H9 (cell line): ENCODE measurements at places on chromosomes 3 and 15. TPM values are rescaled to one million over a fixed set of nuclear protein-coding genes. Genes with fewer than 3 reads are reported as not detected.

Gene EBLN2
- 4.4 and 6.1 TPM in 2 replicates for total RNA-seq

Gene SPATA12
- total RNA-seq, result 0.11 and 0.22 TPM in 2 replicates

Gene APH1B
- 20.9 and 22.9 TPM in 2 replicates for total RNA-seq

Gene FGF12
- 5.1 and 5.6 TPM in 2 replicates for total RNA-seq

Gene OIP5
- total RNA-seq, result 30.9 and 33.3 TPM in 2 replicates

Gene ATP13A5
- not detected in 2 replicates for total RNA-seq

Gene PRR20G
- 0.26 and 0.35 TPM in 2 replicates for total RNA-seq

Gene KCNH8
- 3.4 and 3.7 TPM in 2 replicates for total RNA-seq

Gene GUCA1C
- total RNA-seq, result not detected in 2 replicates

Gene FAM3D
- not detected in 2 replicates for total RNA-seq

Gene KCNAB1
- 3.7 and 5.2 TPM in 2 replicates for total RNA-seq

Gene CTXN2
- 0.11 TPM in 2 replicates for total RNA-seq

Gene SCN11A
- 0.17 and 0.20 TPM in 2 replicates for total RNA-seq

Gene ISL2
- total RNA-seq, result 0.15 and 0.33 TPM in 2 replicates

Gene CIB2
- 37.1 and 43.2 TPM in 2 replicates for total RNA-seq

Gene TRPM1
- not detected in 2 replicates for total RNA-seq

Gene TPM1
- total RNA-seq, result 731 and 748 TPM in 2 replicates

Gene SPINT1
- total RNA-seq, result 129 and 130 TPM in 2 replicates

Gene KY
- total RNA-seq, result not detected in 2 replicates

Gene ACKR4
- not detected in 2 replicates for total RNA-seq

Gene FURIN
- total RNA-seq, result 35.1 and 35.7 TPM in 2 replicates

Gene IMPG2
- 0.02 and 0.04 TPM in 2 replicates for total RNA-seq

Gene CD200R1
- total RNA-seq, result not detected in 2 replicates

Gene RBPMS2
- total RNA-seq, result 181 and 185 TPM in 2 replicates

Gene TRH
- not detected in 2 replicates for total RNA-seq

Gene CCRL2
- not detected in 2 replicates for total RNA-seq

Gene RETNLB
- not detected in 2 replicates for total RNA-seq

Gene INSYN1
- 1.9 and 2.5 TPM in 2 replicates for total RNA-seq

Gene KLHDC8B
- 13.5 and 14.4 TPM in 2 replicates for total RNA-seq

Gene MORC1
- total RNA-seq, result not detected in 2 replicates

Gene FETUB
- not detected in 2 replicates for total RNA-seq

Gene CLDN18
- total RNA-seq, result not detected in 2 replicates

Gene KLHL40
- not detected in 2 replicates for total RNA-seq

Gene EIF2A
- total RNA-seq, result 73.9 and 74.1 TPM in 2 replicates

Gene CCDC54
- not detected in 2 replicates for total RNA-seq

Gene MYO1E
- 235 and 249 TPM in 2 replicates for total RNA-seq

Gene PROS1
- 1.0 and 1.3 TPM in 2 replicates for total RNA-seq

Gene PPARG
- 0.42 TPM in 1 of 2 replicates, not detected in the other for total RNA-seq

Gene NMNAT3
- total RNA-seq, result 1.2 and 1.3 TPM in 2 replicates

Gene CDC25A
- total RNA-seq, result 83.3 and 84.5 TPM in 2 replicates

Gene SIDT1
- not detected in 2 replicates for total RNA-seq

Gene TBC1D21
- total RNA-seq, result not detected in 2 replicates

Gene ST6GAL1
- 139 and 141 TPM in 2 replicates for total RNA-seq
